Neural progenitor cell (in vitro differentiated cells): ENCODE measurements at places on chromosomes 2 and 18.

DNA sequence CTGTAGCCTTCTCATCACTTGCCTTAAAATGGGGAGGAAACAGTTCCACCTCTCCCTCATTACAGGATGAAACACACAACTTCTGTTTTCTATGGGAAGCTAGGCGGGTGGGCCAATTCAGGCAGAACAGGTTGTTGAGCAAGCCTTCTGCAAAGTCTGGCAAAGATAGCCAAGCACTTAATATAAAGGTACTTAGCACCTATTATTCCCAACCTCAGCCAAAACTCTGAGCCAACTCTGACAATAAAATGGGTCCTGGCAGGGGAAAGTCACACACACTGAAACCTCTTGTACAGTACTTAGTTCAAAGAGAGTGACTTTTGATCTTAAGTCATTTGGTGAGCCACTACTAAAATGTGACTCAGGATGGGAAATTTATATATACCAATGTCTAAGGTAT, 15.8 kb upstream of the SOCS6 start:
- H3K27ac ChIP-seq: no peak overlapping the region
- H3K4me1 ChIP-seq: peaks cover 5% of the 10 kb centered on the region
- H3K27me3 ChIP-seq: no peaks in the 10 kb centered on the region
- no peak for DNase-seq
- no peaks in the 10 kb centered on the region for H3K36me3 ChIP-seq

GRCh38 chr2:223210489-223210888, 158.5 kb downstream of the KCNE4 start:
- H3K36me3 ChIP-seq: no peaks in the 10 kb centered on the region
- DNase-seq: no peak
- H3K27me3 ChIP-seq: no peaks in the 10 kb centered on the region
- no peak overlapping the region for H3K4me3 ChIP-seq
- no peak overlapping the region for H3K27ac ChIP-seq

DNA sequence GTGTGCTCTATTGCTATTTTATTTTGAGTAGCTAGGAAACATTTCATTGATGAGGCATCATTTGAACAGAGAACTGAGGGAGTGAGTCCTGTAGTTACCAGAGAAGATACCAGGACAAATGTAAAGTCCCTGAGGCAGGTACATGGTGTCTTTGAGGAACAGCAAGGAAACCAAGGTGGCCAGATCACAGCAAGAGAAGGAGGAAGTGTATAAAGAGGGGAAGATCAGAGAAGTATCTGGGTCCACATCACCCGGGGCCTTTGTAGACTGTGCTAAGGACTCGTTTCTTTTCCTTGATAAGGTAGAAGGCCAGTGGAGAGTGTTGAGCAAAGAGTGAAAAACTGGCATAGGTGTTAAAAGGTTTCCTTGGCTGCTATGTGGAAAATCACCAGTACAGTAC, 34.8 kb upstream of the PLB1 start:
- no peaks in the 10 kb centered on the region for H3K27me3 ChIP-seq
- no peak for DNase-seq
- H3K4me3 ChIP-seq: no peak overlapping the region
- H3K27ac ChIP-seq: no peak overlapping the region

GRCh38 chr2:208545403-208546042, 138.9 kb downstream of the PTH2R start:
- no peaks in the 10 kb centered on the region for H3K36me3 ChIP-seq
- peak; percentile 47 for DNase-seq
- no peak overlapping the region for H3K4me3 ChIP-seq
- H3K4me1 ChIP-seq: no peaks in the 10 kb centered on the region
- H3K27ac ChIP-seq: no peak overlapping the region

- DNase-seq: no peak
- H3K4me3 ChIP-seq: no peak overlapping the region
- H3K36me3 ChIP-seq: peaks cover 3% of the 10 kb centered on the region
- no peak overlapping the region for H3K27ac ChIP-seq
- no peaks in the 10 kb centered on the region for H3K4me1 ChIP-seq
These were observed 279.8 kb downstream of the TNS1 start for GRCh38 chr2:217722883-217723472.

DNA sequence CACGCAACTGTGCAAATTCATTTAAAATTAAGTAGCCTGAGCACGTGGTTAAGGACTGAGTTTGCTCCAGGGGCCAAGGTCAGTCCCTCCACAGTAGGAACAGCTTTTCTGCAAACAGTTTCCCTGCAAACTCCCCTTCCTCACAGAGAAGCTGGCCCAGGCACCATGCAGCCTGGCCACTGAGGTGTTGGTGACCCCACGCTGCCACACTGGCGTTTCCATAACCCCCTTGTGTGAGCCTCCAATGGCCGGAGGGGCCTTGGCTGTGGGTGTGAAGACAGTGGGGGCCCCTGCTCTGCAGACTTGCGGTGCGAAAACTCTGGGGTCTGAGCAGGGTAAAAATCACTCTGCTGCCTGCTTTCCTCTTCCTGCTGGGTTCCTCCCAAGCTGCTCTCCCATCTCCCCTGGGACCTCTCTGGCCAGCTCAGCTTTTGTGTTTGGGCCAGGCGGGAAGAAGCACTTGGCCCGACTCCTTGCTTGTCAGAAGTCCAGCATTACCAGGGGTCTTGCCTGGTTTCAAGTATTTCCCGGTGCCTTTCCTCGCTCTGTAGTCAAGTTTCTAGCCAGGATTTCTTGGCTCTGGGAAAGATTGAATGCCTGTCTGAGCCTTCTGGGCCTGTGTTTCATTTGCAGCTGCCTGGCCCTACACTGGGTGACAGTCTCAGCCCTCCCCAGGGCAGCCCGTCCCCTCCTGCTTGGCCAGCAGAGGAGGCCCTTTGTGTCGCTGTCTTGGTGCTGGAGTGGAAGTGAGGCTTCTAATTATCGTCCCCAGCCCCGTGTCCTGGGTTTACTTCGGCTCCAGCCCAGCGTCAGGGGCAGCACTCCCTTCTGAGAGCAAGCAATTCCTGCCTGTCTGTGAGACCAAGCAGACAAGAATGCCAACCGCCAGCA, 131.4 kb upstream of the SLC1A4 start:
- H3K27me3 ChIP-seq: peaks cover 37% of the 10 kb centered on the region
- peak; percentile 39 for DNase-seq
- no peaks in the 10 kb centered on the region for H3K36me3 ChIP-seq
- H3K4me1 ChIP-seq: peaks cover 39% of the 10 kb centered on the region
- no peak overlapping the region for H3K27ac ChIP-seq

DNA sequence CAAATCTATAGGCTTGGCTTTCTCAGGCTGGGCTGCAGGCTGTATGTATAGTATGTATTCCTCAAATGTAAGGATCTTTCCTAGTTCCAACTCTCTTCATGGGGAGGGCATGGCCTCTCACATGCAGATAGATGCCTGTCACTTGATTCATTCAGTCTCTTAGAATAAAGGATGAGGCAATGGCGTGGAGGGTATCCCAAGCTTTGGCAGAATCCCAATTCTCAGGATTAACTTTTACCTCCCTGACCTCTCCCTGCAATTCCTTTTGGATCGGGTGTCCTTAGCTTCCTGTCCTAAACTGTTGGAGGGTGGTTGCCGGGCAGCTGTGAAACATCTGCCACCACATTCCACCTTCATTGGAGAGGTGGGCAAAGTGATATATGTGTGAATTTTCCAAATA, 80.3 kb downstream of the INSIG2 start:
- no peak overlapping the region for H3K4me3 ChIP-seq
- H3K27me3 ChIP-seq: no peaks in the 10 kb centered on the region
- no peak overlapping the region for H3K27ac ChIP-seq
- no peaks in the 10 kb centered on the region for H3K4me1 ChIP-seq
- no peak for DNase-seq
- H3K36me3 ChIP-seq: no peaks in the 10 kb centered on the region

- no peaks in the 10 kb centered on the region for H3K27me3 ChIP-seq
- no peak for DNase-seq
- H3K4me1 ChIP-seq: peaks cover 6% of the 10 kb centered on the region
- no peak overlapping the region for H3K4me3 ChIP-seq
- no peaks in the 10 kb centered on the region for H3K36me3 ChIP-seq
These were observed 300.8 kb downstream of the BCL11A start for GRCh38 chr2:60252581-60253150.

- no peaks in the 10 kb centered on the region for H3K27me3 ChIP-seq
- H3K4me1 ChIP-seq: peaks cover 49% of the 10 kb centered on the region
- H3K36me3 ChIP-seq: no peaks in the 10 kb centered on the region
- peak overlapping the region; percentile 85 for H3K27ac ChIP-seq
These were observed 2.7 kb downstream of the ZEB2 start for GRCh38 chr2:144516981-144517865.
